ENCODE measurements at places on chromosomes 5 and 9. TPM values are rescaled to one million over a fixed set of nuclear protein-coding genes. Genes with fewer than 3 reads are reported as not detected.

Gene PCDHAC2
- polyA plus RNA-seq, result 1.8 TPM

Gene ARID3C
- not detected for polyA plus RNA-seq

Gene PRRX2
- polyA plus RNA-seq, result 0.51 TPM

Gene MARCHF11
- 10.4 TPM for polyA plus RNA-seq

Gene INSL6
- polyA plus RNA-seq, result not detected

Gene ADAMTS16
- 0.19 TPM for polyA plus RNA-seq

Gene GABRA1
- 9.2 TPM for polyA plus RNA-seq

Gene PCDHB12
- polyA plus RNA-seq, result 0.98 TPM

Gene ANKRD34B
- polyA plus RNA-seq, result 0.20 TPM

Measured in brain (organoid and tissue), 16 donors.